Thyroid gland (tissue), 4 donors: ENCODE measurements at places on chromosomes 13 and 19. TPM values are rescaled to one million over a fixed set of nuclear protein-coding genes. Genes with fewer than 3 reads are reported as not detected.

The CDX2 gene
- total RNA-seq = not detected

The AP1M2 gene
- total RNA-seq = 116 TPM

The B3GNT3 gene
- total RNA-seq = not detected

The MCEMP1 gene
- not detected for total RNA-seq

The KCNRG gene
- 2.8 TPM for total RNA-seq

GRCh38 chr13:100594255-100594654, 5.7 kb upstream of the GGACT start:
- H3K36me3 ChIP-seq = no peaks in the 10 kb centered on the region
- H3K27ac ChIP-seq = no peak overlapping the region
- H3K4me3 ChIP-seq = no peak overlapping the region
- H3K4me1 ChIP-seq = no peaks in the 10 kb centered on the region
- H3K27me3 ChIP-seq = no peaks in the 10 kb centered on the region
- DNase-seq = no peak

DNA sequence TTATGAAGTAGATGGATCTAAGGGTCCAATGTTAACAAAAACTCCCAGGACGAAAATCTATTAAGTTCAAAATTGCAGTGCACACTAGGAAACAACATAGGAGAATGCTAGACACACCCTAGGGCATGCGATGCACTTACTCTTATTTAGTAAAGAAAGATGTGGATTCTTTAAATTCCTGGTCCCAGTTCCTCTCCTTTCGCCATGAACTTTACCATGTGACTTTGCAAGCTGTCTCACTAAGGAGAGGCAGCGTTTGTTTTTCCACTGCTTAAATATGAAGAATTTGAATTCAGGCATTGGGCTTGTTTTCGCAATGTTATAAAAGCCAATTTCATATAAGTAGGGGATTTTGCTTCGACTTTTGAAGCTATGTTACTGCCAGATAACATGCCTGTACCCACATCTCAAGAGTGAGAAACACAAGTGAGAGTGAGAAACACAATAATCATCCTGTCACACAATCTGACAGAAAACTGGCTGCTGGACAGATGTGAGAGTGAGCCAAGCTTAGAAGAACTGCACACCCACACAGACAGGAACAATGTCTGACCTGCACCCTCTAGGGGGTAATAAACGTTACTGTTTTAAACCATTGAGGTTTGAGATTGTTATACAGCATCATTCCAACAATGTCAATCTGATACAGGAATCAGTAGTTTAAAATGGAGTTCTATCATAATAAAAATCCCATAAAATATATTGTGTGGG, 1308.4 kb downstream of the SLITRK5 start:
- no peaks in the 10 kb centered on the region for H3K27me3 ChIP-seq
- no peak for DNase-seq
- no peak overlapping the region for H3K4me3 ChIP-seq
- no peaks in the 10 kb centered on the region for H3K36me3 ChIP-seq

GRCh38 chr19:33814181-33815165, 17.8 kb downstream of the KCTD15 start:
- H3K27ac ChIP-seq = no peak overlapping the region
- H3K4me1 ChIP-seq = no peaks in the 10 kb centered on the region
- no peak for DNase-seq
- H3K4me3 ChIP-seq = no peak overlapping the region
- no peaks in the 10 kb centered on the region for H3K27me3 ChIP-seq

DNA sequence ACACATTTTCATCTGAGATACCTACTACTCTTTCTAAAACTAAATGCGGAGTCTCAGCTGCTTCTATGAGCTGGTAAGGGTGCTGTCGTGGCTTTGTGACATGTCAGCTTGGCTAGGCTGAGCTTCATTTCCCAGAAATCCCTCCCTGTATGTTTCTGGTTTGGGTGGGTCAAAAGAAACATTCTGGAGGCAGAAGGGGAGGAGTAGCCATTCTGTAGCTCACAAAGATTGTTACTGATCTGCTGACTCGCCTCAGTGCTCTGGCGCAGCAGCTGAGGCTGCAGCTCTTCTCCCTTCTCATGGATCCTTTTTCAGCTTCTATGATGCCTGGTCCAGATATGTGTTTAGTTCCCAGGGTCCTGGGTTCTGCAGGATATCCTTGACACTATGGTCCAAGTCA, 114.7 kb downstream of the RAP2A start:
- no peaks in the 10 kb centered on the region for H3K36me3 ChIP-seq
- H3K27me3 ChIP-seq = no peaks in the 10 kb centered on the region
- no peak overlapping the region for H3K4me3 ChIP-seq
- H3K4me1 ChIP-seq = no peaks in the 10 kb centered on the region
- H3K27ac ChIP-seq = no peak overlapping the region

GRCh38 chr13:62302341-62302740, 886.7 kb upstream of the PCDH20 start:
- H3K27ac ChIP-seq = no peak overlapping the region
- H3K36me3 ChIP-seq = no peaks in the 10 kb centered on the region
- no peaks in the 10 kb centered on the region for H3K4me1 ChIP-seq
- DNase-seq = no peak
- no peak overlapping the region for H3K4me3 ChIP-seq
